ENCODE measurements at places on chromosomes 11 and 22.

GRCh38 chr11:73931039-73931645 is 19.7 kb upstream of the DNAJB13 start:
- DNase-seq, result peak; percentile 90

GRCh38 chr11:59523541-59523940 is 12.2 kb downstream of the OR4D9 start:
- DNase-seq, result peak; percentile 18

DNA sequence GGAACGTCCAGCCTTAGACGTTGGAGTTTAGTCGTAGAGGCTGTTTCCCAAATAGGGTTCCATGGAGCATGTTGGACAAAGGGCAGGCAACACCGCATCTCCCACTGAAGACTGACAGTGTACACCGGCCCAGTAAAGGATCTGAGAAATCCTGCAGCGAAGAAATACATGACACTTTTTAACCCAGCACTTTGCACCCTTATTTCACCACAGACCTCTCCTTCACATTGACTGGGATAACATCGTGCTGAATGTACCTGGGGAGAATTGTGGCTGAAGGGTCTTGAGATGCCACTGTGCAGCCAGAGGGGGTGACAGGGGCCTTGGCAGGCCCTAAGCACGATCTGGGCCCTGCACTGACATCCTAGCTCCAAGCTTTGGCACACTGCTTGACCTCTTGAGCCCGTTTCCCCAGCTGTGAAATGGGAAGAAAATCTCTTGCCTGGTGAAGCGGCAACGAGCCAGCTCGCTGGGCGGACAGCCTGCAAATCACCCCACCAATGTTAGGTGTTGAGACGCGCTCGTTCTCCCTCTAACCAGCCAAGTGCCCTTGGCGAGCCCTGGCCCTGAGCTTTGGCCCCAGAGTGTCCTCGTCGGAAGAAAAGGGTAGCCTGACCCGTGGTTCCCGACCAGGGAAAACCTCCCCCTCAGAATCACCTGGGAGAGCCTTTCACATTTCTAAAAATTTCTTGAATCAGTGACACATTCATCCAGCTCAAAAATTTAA is 13.4 kb downstream of the CD5 start:
- no peak for DNase-seq

DNA sequence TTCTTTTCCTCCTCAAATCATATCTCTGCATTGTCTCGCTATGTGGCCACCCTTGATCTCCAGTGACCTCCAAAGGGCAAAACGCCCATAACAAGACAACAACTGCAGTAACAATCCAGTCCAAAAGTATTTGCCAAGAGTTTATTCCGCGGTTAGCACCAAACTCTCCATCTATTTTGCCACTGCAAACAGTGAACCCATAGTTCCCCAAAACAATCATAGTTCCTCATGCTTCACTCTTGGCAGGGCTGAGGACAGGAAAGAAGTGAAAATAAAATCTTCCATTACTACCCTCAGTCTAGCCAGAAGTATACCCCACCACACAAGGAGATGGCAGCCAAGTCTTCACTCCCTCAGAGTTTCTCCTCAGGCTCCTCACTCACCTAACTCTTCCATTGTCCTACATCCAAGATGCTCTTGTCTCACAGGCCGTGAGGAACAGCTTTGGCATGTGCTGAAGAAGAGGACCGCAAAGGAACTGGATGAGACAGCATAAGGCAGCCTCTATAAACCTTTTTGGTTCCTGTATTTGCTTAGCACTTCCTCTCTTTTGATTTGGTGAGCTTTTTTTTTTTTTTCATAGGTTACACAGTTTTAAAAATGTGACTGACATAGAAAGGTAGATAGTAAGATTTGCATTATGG is at the start of gene LPXN:
TSS of gene LPXN (minus strand) at position 480 of the 644 bp plus-strand sequence. CDS start at position 396, 84 bp downstream.
- no peak for DNase-seq

DNA sequence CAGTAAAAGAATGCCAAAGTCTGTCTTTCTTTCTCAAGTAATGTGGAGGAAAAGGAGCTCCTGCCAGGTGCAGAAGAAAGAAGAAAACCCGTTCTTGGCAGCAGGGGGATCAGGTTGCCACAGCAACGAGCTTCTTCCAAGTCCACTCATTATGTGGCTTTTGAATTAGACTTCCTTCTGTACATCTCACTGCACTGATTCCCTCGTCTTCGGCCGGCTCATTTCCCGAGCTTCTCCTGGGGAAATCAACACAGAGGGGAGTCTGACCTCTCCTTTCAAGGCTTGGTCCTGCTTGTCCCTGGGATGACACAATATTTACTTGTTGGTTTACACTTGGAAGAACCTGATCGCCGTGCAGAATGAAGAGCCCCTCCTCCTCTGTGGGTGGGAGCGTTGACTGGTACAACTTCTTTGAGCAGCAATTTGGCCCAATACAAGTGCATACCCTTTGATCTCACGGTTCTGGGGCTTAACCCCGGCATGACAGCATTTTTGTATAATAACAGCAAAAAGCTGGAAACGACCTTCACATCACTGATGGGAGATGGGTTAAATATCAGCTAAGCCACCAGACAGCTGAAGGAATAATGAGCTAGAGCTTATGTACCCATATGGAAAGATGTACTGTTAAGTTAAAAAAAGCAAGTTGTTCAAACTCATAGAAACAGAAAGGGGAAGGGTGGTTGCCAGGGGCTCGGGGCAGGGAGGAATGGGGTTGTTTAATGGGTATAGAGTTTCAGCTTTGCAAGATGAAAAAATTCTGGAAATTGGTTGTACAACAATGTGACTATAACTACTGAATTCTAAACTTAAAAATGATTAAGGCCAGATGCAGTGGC is 35.4 kb downstream of the MCHR1 start:
- peak; percentile 77 for DNase-seq

Measured in GM23338 (cell line).